ENCODE measurements at places on chromosomes 11 and 22.

- DNase-seq: no peak
Observed at GRCh38 chr11:128625326-128625725, 38.0 kb upstream of the ETS1 start.

- DNase-seq: no peak
Observed at GRCh38 chr11:108895579-108896480, 231.0 kb downstream of the DDX10 start.

DNA sequence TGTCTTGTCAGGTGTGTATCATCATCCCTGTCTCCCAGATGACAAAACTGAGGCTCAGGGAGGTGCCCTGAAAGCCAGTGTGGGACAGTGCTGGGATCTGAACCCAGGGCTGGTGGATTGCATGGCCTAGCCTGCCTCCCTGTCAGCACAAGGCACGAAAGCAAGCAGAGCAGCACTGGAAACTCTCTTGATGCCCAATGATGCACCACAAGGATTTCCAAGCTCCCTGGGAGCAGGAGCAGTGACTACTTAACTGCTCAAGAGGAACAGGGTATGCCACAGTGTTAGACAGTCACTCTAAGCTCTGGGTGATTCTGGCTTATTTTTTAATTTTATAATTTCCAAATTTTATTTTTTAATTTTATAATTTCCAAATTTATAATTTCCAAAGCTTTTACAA lies 9.0 kb downstream of the ZC3H7B start:
- DNase-seq: no peak

DNA sequence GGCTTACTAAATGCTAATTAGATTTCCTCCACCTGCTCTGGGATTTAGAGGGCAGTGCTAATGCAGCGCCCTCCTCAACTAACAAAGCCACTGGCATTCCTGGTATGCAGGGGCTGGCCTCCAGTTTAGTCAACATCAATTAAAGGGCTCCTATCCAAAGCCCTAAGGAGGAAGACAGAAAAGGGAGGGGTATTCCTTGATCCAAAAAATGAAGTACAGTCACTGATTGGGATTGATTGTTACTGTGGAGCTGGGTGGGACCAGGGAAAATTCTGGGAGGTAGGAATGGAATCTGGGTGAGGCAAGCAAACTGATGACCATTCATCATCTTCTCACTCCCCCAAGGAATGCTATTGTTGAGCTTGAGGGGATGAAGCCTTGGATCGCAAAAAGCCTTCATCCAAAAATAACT lies 52.2 kb downstream of the GAB2 start:
- DNase-seq: no peak

GRCh38 chr11:22898036-22898435 lies 37.8 kb upstream of the CCDC179 start:
- no peak for DNase-seq

GRCh38 chr11:17991783-17992433 lies 20.9 kb downstream of the SERGEF start:
- peak; percentile 31 for DNase-seq

- DNase-seq: no peak
Observed at GRCh38 chr22:45683680-45684079, 12.0 kb downstream of the ATXN10 start.

GRCh38 chr11:76763573-76764346 lies 19.4 kb upstream of the TSKU start:
- no peak for DNase-seq

GRCh38 chr11:102802341-102802740 lies 4.4 kb upstream of the MMP1 start:
- DNase-seq: no peak

- no peak for DNase-seq
Observed at GRCh38 chr22:28435982-28436381, 243.7 kb downstream of the TTC28 start.

DNA sequence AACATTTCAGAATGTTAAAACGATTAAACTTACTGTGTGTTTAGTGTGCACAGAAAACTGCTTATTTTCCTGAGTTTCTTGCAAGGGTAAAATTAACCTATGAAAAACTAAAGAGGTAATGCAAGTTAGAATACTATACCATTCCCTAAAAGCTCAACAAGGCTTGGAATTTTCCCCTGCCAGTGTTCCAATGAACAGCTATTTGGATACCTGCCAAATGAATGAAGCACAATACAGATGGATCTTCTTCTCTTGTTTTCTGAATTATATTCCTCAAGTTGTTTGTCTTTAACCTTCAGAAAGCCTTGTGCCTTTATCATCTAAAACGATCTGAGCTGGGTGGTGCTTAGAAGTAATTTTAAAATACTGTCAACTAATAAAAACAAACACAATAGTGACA lies 204.5 kb downstream of the LRRC4C start:
- no peak for DNase-seq

GRCh38 chr22:19849835-19850762 lies 4.6 kb downstream of the GNB1L start:
- DNase-seq: no peak

DNA sequence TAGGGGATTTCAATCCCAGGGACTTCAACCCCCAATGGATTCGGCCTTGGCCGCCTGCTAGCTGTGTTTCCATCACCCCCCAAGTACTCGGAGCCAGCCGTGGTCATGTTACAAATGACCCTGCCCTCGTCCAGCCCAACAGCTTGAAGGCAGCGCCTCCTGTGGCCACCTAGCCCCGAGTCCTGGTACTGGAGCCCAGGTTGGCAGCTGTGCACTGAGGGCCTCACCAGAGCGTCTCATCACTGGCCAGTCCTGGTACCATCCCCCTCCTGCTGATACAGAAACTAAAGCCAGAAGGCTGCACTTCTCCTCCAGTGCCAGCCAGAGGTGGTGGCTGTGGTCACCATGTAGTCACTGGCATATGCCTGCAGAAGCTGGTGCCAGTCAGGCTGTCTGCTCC lies 44.9 kb upstream of the FADD start:
- no peak for DNase-seq

DNA sequence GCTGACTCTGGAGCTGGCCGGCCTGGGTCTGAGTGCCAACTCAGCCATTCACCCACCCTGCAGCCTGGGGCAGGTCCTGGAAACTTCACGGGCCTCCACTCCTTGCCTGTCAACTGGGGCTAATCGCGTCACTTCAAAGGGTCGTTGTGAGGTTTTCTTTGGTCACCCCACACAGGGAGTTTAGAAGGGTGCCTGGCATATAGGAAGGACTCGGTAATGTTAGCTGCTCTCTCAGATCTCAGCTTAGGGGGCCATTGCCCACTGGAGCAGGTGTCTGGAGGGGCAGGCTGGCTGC lies 7.3 kb downstream of the INCENP start:
- no peak for DNase-seq

DNA sequence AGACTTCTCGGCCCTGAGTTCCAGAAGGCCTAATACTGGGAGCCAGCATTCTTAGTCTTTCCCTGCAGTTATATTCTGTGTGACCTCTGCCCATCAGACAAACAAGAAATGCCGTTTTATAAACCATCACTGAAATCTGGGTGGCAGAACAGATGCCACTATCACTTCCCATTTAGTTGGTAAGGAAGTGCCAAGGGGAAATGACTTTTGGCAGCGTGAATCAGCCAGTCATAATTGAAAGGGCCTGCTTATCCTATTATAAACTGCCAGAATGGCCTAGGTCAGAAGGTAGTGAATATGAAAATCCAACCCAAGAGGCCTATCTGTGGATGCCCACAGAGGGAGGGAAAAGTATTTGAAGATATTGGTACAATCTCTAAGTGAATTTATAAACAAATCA lies 646.8 kb upstream of the CCDC90B start:
- DNase-seq: no peak

- DNase-seq: no peak
Observed at GRCh38 chr11:43071338-43071737, 240.5 kb upstream of the API5 start.

GRCh38 chr22:31046539-31047226 lies 34.4 kb upstream of the SMTN start:
- DNase-seq: no peak

DNA sequence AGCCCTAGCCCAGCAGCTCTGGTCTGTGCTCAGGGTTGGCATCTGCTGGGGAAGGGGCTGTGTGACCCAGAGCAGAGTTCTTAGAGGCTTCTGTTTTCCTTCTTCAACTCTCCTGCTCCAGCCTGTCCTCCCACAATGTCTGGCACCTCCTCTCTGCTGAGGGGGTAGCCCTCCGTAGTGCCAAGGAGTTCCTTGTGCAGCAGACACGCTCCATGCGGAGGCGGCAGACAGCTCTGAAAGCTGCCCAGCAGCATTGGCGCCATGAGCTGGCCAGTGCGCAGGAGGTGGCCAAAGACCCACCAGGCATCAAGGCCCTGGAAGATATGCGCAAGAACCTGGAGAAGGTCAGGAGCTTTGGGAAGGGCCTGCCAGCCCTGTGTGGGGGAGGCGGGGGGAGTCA lies 69.3 kb downstream of the CEP164 start:
- no peak for DNase-seq

DNA sequence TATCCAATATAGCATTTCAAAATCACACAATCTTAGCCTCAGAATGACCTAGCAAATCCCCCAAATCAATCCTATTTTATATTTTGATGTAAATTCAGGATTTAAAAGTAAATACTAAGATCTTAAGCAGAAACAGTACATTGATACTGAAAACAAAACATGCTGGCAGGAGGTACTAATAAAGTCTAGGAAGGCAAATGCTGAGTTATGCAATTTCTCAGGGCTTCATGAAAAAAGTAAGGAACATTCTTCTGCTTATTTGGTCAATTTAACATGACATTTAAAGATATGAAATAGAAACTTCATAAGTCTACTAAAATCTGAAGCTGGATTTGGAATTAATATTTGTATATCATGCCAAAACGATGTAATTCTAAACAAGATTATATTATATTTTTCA lies 153.3 kb downstream of the SWAP70 start:
- no peak for DNase-seq

Data from activated CD4-positive, alpha-beta T cell treated with anti-CD3 and anti-CD28 coated beads, Interleukin-2, amount 50 U/mL, for 4 hours (primary cell).